ENCODE measurements at places on chromosomes 7 and 10.

- no peak for DNase-seq
These were observed 716.4 kb downstream of the NRG3 start for GRCh38 chr10:82591421-82591820.

DNA sequence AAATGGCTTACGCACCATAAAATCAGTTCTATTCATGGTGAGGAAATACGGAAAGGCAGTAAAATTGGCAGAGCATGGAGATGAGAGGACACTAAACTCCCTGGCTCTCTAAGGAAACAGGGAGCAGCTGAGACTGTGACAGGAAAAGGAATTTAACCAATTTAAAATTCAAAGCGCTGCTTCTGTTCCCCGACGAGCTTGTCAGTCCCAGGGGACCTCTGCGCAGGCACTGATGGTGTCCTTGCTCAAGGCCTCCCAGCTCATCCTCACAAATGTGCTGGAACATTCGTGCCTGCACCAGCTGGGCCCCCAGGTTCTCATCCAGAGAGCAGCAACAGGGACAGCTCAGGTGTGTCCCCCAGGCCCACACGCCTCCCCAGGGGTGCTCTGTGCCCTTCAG lies 101.4 kb downstream of the MAD1L1 start:
- DNase-seq = no peak

GRCh38 chr7:114922652-114923402 lies 933 bp downstream of the MDFIC start:
- peak; percentile 63 for DNase-seq

- DNase-seq = peak; percentile 22
These were observed 5.0 kb downstream of the MXI1 start for GRCh38 chr10:110212119-110213006.

DNA sequence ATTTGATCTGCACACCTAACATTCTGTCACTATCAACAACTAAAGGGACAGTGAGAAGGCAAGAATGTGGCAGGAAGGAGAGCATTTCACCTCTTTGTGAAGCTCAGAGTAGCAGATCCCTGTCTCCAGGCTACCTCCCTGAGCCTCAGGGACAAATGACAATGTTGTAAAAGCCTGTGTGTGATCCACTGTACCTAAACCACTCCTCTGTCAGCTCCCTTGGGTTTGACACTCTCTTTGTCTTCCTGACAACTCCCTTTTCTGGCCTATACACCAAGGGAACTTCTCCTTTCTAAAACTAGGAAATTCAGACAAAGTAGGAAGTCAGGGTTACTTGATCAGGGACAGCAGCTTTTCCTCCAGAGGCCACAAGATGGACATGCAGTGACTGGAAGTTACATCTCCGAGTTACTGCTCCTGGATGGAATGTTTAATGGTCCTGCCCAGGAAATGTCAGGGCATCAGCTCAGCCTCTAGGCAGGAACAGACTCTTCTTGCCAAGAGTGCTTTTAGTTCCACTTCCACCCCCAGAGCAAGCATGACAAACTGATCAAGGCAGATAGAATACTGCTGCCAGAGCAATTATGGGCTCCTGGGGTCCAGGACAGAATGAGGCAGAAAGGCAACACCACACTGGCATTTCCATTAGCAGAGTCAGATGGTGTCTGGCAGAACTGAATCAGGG lies 1014.5 kb upstream of the LRRTM3 start:
- DNase-seq = no peak

- DNase-seq = no peak
These were observed 63.6 kb downstream of the PDIA4 start for GRCh38 chr7:148964483-148965267.

DNA sequence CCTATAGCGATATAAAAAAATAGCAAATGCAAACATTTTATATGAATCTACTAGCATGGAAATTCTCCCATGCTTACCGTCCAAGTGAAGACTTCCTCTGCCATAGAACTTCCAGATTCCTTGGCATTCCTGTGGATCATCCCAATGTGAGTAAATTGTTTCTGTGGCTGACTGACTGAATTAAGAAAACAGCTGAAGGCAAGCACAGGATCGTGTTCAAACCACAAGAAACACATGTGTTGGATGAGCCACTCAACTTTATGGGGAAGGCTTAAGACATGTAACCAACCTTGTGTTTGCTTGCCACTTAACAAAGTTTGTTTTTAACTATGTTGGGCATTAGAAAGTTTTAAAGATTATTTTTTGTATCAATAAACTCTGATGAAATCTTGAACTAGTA lies 2.6 kb upstream of the MYPN start:
- no peak for DNase-seq

Data from CD8-positive, alpha-beta T cell (primary cell).